ENCODE measurements at places on chromosomes 1 and 21. TPM values are rescaled to one million over a fixed set of nuclear protein-coding genes. Genes with fewer than 3 reads are reported as not detected.
A peak's percentile ranks its signal among the peaks of the same experiment; 100 is the strongest.

The RNF223 gene
- not detected for total RNA-seq

DNA sequence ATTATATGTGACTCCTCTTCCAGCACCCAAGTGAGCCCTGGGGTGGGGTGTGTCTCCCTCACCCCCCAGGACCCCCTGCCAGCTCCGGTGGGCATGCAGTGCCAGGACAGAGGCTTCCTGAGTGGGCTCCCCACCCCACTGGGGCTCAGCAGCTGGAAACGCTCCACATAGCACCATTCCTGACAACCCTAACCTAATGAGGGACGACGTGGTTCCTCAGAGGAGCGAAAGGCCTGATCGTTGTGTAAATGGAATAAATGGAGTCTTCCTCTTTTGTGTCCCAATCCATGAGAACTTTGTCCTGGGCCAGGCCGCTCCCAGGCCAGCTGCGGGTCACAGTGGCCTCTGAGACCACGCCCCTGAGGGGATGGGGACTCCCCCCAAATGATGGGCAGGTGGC, 1.8 kb upstream of the TSPEAR start:
- peak; percentile 15 for DNase-seq

- no peak for DNase-seq
Measured at GRCh38 chr1:36882536-36883285, 151.6 kb downstream of the GRIK3 start.

DNA sequence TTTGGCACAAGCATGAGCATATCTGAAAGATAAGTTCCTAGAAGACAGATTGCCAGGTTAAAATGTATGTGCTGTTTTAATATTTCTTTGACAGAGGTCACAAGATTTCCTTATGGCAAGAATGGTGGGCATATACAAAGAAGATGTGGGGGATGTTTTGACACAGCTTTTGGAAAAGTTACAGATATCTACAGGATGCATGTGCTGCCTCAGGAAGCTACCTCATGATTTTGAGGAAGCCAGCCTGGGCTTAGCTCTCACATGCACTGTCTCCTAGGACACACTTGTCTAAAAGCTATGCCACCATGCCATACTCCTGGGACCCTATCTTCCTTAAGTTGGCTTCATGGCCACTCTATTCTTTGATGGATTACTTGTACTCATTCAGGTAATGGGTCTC, 99.9 kb downstream of the C1orf94 start:
- DNase-seq: no peak

The CHI3L2 gene
- not detected for total RNA-seq

The GUCA2A gene
- 1.9 TPM for total RNA-seq

GRCh38 chr1:10250663-10251062, 40.3 kb downstream of the KIF1B start:
- DNase-seq: no peak

GRCh38 chr1:99456536-99456935, 189.4 kb upstream of the PALMD start:
- DNase-seq: no peak

DNA sequence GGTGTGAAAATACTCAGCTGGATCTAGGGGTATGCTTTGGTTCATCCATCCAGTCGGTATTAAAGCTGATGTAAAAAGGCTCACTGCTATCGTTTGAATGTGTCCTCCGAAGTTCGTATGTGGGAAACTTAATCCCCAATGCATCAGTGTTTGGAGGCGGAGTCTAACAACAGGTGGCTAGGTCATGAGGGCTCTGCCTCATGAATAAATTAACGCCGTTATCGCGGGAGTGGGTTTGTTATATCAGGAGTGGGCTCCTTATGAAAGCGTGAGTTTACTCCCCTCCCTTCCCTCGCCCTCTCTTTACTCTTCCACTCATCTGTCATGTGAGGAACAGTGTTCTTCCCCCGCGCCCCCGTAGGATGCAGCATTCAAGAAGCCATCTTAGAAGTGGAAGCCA, 48.9 kb upstream of the ZNF281 start:
- DNase-seq: no peak

DNA sequence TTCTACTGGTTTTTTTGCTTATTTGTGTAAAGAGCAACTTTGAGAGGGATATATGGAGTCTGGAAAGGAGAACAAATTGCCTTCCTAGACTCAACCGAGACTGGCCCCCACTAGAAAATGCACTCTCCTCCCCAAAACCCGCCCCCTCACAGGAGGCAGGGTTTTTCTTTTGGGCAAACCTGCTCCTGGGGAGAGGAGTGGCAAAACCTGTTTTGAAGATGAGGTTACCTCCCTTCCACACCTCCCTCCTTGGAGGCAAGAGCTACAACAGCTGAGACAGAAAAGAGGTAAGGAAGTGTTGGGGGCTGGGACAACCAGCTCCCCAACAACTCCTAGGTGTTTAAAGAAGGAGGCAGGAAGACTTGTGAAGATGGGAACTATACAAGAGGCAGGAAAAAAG, at the start of gene BNIPL:
Gene BNIPL (plus strand): TSS at position 231 of the 400 bp plus-strand sequence. CDS start 140 bp downstream, at position 371.
- DNase-seq: no peak

DNA sequence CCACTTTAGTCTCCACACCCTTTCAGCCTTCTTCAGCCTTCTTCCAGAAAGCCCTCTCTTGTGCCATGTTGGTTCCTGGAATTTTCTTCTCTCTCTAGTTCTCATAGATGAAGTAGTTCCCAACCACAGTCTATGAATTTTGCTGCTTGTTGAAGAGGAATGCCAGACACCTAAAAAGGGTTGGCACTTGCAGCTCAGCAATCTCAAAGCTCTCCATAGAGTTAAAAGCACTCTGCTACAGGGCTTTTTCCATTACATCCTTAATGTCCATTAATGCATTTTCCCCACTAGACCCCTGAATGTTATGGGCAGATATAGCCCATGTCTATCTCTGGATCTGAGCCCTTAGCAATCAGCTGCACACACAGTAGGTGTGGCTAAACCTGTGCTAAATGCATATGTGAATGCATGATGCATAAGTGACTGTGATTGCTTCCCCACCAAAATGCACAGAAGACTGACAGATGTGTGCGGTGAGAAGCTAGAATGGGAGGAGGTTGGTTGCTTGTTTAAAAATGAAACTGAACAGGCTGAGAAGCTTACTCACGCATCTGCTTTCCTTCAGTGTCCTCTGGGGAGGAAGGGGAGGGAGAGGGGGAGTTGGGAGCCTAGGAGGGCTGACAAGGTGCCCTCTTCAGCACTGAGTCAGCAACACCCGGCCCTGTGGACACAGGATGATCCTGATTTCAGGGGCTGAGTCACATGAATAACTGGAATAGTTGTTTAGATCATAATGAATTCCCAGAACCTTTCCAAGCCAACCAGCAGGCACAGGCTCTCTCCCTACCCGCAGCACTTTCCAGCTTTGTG, 146.1 kb upstream of the FGGY start:
- peak; percentile 53 for DNase-seq

The ARHGEF2 gene
- total RNA-seq: 138 TPM

GRCh38 chr1:40267767-40268187, 9.7 kb downstream of the ZMPSTE24 start:
- no peak for DNase-seq

The SRRM1 gene
- 293 TPM for total RNA-seq

- DNase-seq: no peak
Measured at GRCh38 chr1:178126741-178127185, 32.9 kb downstream of the RASAL2 start.

The RGS7 gene
- total RNA-seq: 1.6 TPM

GRCh38 chr1:54108156-54108555, 44.6 kb downstream of the CDCP2 start:
- DNase-seq: no peak

The S100A7 gene
- total RNA-seq: not detected

DNA sequence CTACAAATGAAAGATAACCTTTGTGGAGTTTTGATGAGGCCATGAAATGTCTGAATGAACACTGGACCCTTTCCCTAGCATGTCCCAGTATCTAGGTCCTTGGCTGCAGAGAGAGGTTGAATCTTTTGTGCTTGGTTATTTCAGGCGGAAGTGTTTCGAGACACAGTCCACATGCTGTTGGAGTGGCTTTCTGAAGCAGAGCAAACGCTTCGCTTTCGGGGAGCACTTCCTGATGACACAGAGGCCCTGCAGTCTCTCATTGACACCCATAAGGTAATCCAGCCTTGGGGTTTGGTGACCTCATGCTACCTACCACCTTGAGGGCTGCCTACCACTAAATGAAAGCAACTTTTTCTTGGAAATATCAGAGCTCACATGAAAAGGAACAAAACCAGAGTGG, 38.9 kb upstream of the BMP8A start:
- no peak for DNase-seq

- no peak for DNase-seq
Measured at GRCh38 chr1:78370779-78371482, 119.8 kb upstream of the PTGFR start.

All from endodermal cell (in vitro differentiated cells).